Ascending aorta (tissue), 2 donors: ENCODE measurements at places on chromosomes 1 and 21.

DNA sequence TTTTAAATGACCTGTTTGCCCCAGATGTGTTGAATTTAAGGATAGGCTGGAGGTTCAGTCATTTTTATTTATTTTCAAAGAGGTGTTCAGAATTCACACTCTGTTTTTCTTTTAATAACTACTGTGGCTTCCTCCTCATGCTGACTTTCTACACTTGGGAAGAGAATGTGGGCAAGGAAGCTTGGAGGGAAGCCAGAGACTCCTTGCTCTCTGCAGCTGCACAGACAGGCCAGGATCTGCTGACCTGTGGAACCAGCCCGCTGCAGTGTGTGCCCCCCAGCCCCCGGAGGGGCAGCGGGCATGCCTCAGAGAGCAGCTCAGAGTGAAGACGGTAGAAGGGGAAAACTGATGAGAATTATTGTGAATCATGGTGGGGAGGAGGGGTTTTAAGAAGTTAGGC, 16.9 kb downstream of the MGST3 start:
- no peak overlapping the region for H3K4me3 ChIP-seq
- H3K36me3 ChIP-seq: peaks cover 13% of the 10 kb centered on the region
- no peak for DNase-seq

GRCh38 chr1:22153660-22154437, 11.0 kb upstream of the WNT4 start:
- DNase-seq: no peak
- H3K4me3 ChIP-seq: no peak overlapping the region
- H3K27me3 ChIP-seq: no peaks in the 10 kb centered on the region
- no peaks in the 10 kb centered on the region for H3K36me3 ChIP-seq

GRCh38 chr1:2389644-2390043, 1.7 kb downstream of the MORN1 start:
- no peaks in the 10 kb centered on the region for H3K27me3 ChIP-seq
- H3K36me3 ChIP-seq: peaks cover 3% of the 10 kb centered on the region
- no peak overlapping the region for H3K27ac ChIP-seq
- DNase-seq: no peak
- peaks cover 18% of the 10 kb centered on the region for H3K4me1 ChIP-seq

GRCh38 chr21:39502631-39503030, 50.9 kb downstream of the SH3BGR start:
- H3K36me3 ChIP-seq: no peaks in the 10 kb centered on the region
- no peak overlapping the region for H3K4me3 ChIP-seq
- peak overlapping the region; percentile 37 for H3K27ac ChIP-seq
- H3K4me1 ChIP-seq: no peaks in the 10 kb centered on the region

GRCh38 chr1:245393694-245394093, 238.9 kb downstream of the KIF26B start:
- no peaks in the 10 kb centered on the region for H3K27me3 ChIP-seq
- H3K27ac ChIP-seq: no peak overlapping the region
- DNase-seq: no peak
- no peaks in the 10 kb centered on the region for H3K36me3 ChIP-seq
- no peaks in the 10 kb centered on the region for H3K4me1 ChIP-seq

GRCh38 chr1:93411000-93411399, 36.9 kb upstream of the FNBP1L start:
- peaks cover 6% of the 10 kb centered on the region for H3K4me1 ChIP-seq
- H3K4me3 ChIP-seq: no peak overlapping the region
